GM12891 (cell line): ENCODE measurements at places on chromosomes 11 and 22.

GRCh38 chr11:128026596-128026995 lies 560.8 kb downstream of the ETS1 start:
- no peak for DNase-seq

DNA sequence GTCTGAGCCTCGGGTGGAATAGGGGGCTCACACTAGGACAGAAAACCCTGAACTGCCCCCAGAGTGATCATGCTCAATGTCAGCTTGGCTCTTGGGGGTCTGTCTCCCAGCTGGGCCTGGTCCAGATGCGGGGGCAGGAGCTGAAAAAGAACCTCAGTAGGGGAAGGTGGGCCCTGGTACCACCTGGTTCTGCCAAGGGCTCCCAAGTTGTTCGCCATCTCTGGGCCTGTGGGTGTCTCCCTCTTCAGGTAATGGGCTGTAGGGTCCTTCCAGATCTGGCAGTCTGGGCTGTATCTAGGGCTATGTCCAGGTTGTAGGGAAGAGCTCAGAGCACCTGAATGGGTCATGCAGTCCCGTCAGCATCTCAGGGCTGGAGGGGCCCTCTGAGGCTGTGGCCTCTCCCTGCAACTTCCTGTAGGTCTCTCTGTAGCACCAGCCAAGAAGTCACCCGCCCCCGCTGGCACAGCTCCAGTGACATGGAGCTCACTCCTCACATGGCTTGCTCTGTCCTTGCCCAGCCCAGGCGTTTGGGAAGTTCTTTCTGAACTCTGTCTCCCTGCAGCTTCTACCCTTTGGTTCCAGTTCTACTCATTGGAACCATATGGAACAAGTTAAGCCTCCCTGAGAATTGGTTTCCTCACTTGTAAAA lies 33.0 kb upstream of the SOX10 start:
- DNase-seq: no peak

DNA sequence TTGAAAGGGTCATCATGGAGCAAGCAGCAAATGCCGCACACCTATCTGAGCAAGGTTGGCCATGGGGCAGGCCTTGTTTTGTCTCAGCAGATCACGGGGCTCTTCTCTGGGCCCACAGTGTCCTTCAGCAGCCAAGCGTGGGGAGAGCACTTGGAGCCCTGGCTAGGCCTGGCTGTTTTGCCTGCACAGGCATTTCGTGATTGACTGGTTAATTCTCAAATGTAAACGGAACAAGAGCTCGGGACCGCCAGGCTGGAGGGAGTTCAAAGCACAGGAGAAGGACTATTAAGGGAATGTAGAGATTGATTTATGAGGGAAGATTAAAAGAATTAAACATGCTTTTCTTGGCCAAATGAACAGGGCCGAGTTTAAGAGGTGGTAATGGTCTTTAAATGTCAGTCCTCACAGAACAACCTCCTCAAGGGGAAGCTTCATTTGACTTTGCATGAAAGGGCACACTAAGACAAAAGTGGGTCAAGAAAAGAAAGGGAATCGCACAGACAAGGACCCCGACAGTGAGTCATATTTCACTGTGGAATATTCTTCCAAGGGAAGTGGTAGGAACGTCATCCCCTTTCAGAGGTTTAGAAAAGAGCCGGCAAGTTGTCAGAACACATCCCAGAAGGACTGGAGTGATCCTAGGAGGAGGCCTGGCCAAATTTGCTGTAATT lies 20.7 kb downstream of the SPON1 start:
- no peak for DNase-seq

GRCh38 chr11:129846508-129847335 lies 31.1 kb downstream of the TMEM45B start:
- DNase-seq: no peak

GRCh38 chr11:1488575-1489180 lies 2.1 kb upstream of the MOB2 start:
- DNase-seq: no peak

GRCh38 chr11:61778920-61779650 lies 13.3 kb downstream of the TMEM258 start:
- DNase-seq: no peak

- no peak for DNase-seq
These were observed 9.0 kb upstream of the AGBL2 start for GRCh38 chr11:47724041-47724729.

GRCh38 chr11:16587670-16588069 lies 150.8 kb upstream of the C11orf58 start:
- DNase-seq: no peak

GRCh38 chr11:102436976-102437375 lies 15.6 kb downstream of the TMEM123 start:
- DNase-seq: no peak

GRCh38 chr22:46044621-46045458 lies 67.9 kb upstream of the WNT7B start:
- no peak for DNase-seq

DNA sequence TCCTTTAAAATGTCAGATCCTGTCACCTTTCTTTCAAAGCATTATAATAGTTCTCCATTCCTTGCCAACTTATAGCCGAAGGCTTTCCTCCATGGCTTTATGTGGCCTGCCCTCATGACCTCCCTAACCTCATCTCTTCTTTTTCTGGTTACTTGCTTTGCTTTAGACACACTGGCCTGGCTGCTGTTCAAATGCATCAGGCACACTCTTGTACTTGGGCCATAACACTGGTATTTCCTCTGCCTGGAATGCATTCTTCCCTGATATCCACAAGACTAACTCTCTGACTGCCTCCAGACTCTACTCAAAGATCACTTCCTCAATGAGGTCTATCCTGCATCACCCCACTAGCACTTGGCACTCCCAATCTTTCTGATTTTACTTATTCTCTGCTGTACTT lies 710.3 kb downstream of the KCNA4 start:
- DNase-seq: no peak

GRCh38 chr22:48758881-48759875 lies 1068.5 kb downstream of the BRD1 start:
- DNase-seq: no peak

- DNase-seq: no peak
These were observed 15.6 kb upstream of the NECTIN1 start for GRCh38 chr11:119744577-119744976.

DNA sequence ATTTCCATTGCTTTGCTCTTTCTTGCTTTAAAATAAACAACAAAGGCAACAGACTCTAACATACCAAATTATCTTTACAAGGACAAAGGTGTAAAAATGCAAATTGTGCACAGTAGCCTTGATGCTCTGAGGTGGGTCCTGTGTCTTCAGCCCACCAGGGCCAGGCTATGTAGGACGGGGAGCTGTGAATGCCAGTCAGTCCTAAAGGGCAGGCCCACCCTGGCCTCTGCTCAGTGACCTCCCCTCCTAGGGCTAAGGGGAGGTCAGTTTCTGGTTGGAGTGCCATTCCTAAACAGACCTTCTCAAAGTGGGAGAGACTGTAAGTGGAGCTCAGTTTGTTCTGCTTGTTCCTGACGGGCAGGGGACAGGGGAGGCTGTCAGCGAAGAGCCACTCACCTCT lies 78.0 kb upstream of the SUSD2 start:
- DNase-seq: no peak

GRCh38 chr11:111173221-111173620 lies 72.3 kb upstream of the POU2AF2 start:
- no peak for DNase-seq

GRCh38 chr11:114133548-114134329 lies 74.2 kb downstream of the ZBTB16 start:
- no peak for DNase-seq

DNA sequence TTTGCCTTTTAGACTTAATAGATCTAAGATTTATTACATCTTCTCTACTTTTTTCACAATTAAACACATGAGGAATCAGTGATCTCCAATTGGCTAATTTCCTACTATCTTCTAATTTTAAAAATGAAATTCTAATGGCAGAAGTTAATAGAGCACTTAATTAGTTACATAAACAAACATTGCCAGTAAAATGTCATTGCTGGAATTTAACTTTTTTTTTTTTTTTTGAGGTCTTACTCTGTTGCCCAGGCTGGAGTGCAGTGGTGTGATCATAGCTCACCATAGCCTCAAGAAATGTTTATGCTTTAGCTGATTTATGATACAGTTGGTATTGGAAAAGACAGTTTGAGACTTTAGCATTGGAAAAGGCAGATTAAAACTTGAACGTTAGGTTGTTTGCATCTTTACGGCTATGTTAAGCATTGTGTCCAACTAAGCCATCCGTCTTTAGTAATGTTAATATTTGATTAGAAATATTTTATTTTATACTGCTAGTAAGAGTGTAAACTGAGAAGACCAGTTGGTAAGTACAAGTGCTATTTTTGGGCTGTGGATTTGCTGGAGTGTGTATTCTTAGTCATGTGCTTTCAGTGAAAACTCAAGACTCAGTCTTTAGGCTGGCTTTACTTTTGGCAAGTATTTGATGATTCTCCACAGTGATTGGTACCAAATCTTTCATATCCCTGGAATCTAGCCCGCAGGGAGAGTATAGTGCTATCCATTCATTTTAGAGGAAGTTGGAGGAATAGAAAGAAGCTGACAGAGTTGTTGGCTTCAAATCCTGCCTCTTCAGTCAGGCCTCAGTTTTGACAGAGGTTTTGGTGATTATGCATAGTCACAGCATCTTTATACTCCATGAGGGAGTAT lies 4.5 kb downstream of the ANO5 start:
- DNase-seq: no peak

GRCh38 chr11:86072211-86072610 lies 3.3 kb upstream of the PICALM start:
- no peak for DNase-seq

- DNase-seq: no peak
These were observed 284.7 kb downstream of the MIAT start for GRCh38 chr22:26941896-26942636.

DNA sequence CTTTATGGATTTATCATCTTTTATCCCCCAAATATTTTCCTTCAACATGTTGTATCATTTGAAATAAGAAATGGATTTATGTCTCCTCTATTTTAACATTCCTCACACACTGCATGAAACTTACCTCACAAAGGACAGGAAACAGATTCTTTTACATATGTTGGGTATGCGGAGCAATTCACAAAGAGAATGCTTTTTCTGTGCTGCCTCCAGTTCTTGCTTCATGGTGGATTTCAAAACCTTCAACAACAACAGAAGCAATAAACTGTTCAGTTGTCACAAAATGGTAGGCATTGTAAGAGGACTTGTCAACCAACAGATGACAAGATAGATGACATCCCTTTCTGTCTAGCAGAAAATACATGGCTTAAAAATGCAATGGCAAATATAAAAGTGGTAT lies 36.5 kb upstream of the SLC22A24 start:
- DNase-seq: no peak

DNA sequence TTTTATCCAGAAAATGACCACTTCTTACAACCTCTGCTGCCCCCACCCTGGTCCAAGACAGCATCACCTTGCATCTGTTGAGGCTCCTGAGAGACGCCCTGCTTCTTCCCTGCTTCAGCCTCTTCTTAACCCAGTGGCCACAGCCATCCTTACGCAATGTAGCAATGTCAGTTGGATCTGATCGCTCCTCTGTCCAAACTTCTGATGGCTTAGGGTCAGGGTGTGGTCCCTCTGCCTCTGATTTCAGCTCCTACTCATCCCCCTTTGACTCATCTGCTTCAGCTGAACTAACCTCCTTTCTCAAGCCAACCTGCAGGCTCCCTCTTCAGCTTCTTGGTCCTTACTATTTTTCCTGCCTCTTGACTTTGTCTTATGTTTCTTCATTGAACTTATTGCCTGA lies 280.8 kb downstream of the KIRREL3 start:
- no peak for DNase-seq

DNA sequence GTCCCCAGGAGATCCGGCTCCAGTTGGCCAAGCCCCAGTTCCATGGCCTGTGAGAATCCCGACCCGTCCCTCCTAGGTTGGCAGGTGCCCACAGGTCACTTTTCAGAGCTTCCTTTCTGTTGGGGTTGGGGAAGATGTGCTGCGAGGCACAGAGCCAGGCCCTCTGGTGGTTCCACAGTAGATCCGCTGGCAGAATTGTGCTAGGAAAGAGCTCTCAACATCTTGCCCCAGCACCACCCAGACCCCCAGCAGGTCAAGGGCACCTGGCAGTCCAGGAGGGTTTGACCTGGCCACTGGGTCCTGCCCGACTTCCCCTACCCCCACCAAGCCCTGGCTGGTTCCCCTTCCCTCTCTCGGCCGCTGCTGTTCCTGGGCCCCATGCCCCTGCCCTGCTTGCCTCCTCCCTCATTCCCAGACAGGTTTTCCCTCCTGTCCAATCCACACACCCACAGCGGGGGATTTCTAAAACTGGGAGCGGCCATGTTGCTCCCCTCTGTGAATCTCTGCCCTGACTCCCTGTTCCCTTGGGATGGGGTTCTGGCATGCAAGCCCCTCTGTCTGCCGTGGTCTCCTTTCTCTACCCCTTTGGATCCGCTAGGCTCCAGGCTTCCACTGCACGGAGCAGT lies 26.2 kb upstream of the GCAT start:
- DNase-seq: no peak

DNA sequence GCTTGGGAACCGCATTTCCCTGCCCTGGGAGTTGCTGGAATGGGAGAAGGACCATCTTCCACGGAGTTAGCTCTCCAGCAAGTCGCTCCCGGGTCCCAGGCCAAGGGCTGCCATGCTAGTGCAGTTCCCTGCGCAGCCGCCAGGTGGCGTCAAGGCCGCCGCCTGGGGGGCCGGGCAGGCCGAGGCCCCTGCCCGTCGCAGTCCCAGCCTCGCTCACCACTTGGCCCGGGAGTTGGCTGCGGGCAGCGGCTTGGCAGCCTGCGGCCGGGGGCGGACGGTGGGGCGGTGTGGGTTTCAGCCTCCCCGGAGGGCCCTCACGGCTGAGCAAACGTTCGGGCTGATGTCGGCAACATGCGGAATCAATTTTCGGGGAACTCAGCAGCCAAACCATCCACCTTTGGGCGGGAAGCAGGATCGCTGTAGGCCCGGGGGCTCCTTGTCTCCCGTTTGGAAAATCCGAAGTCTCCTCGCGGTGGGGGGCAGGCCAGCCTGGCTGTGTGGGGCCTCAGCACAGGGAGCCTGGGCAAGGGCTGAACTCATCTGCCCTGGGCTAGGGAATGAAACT lies 415.1 kb downstream of the SOX6 start:
- peak; percentile 61 for DNase-seq

DNA sequence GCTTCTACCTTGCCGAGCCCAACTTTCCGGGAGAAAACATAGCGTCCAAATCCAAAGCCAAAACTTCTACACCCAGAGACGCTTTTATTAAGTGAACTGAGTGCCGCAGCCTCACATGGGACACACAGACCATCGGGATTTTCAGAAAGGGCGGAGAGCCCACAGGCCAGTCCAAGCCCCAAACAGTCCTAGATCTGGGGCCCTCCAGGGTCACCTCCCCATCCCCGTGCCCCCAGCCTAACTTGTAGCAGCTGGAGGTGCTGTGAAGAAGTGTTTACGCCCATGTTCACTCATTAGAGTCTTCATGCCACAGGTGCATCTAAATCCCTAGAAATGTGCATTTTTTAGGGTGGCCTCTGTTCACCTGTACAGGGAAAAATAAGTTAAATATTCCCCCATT lies 14.1 kb upstream of the ADORA2A start:
- DNase-seq: no peak

- no peak for DNase-seq
These were observed 35.4 kb downstream of the PISD start for GRCh38 chr22:31626427-31627150.

- DNase-seq: no peak
These were observed 9.5 kb upstream of the CHRM1 start for GRCh38 chr11:62930666-62931065.
